Midbrain (tissue), 1 donor: ENCODE measurements at places on chromosomes 2 and 18.

- DNase-seq, result no peak
These were observed 564.7 kb downstream of the TNS1 start for GRCh38 chr2:217438136-217438535.

GRCh38 chr2:120736624-120737339 is 1.1 kb downstream of the GLI2 start:
- DNase-seq, result peak; percentile 42

- DNase-seq, result no peak
These were observed 26.8 kb upstream of the PNPT1 start for GRCh38 chr2:55720417-55720816.

GRCh38 chr2:55761526-55761925 is 67.9 kb upstream of the PNPT1 start:
- DNase-seq, result no peak

GRCh38 chr2:27102329-27102728 is 15.8 kb downstream of the KHK start:
- DNase-seq, result no peak

- DNase-seq, result no peak
These were observed 25.9 kb downstream of the GREB1 start for GRCh38 chr2:11559786-11560155.

GRCh38 chr2:144516411-144516980 is 3.4 kb downstream of the ZEB2 start:
- DNase-seq, result no peak

- no peak for DNase-seq
These were observed 277.3 kb downstream of the LRATD1 start for GRCh38 chr2:14909795-14910194.

GRCh38 chr2:218671097-218671653 is 627 bp downstream of the RNF25 start:
- DNase-seq, result no peak

GRCh38 chr2:4715065-4715464 is 977.1 kb upstream of the SOX11 start:
- no peak for DNase-seq

DNA sequence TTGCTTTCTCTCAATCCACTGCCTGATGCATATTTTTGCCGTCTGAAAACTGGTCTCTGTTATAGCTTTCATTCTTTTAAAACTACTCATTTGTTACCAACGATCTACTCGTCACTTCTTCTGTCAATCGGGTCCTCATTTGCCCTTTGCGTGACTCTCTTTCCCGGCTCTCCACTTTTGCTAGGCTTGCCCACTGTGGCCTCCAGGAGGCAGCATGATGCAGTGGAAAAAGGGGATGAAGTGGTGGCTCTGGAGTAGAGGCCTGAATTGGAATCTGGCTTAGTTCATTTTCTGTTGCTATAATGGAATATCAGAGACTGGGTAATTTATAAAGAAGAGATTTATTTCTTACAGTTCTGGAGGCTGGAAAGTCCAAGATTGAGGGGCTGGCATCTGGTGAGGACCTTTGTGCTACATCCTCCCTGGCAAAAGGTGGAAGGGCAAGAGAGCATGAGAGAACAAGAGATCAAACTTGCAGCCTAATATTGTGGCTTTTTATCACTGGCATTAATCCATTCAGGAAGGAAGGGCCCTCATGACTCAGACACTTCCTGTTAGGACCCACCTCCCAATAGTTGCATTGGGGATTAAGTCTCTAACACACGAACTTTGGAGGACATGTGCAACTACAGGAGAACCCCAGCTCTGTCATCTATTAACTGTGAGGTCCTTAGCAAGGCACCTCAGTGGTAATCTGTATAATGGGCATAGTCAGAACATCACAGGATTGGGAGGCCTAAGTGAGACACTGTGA is 15.4 kb downstream of the GDF7 start:
- DNase-seq, result no peak

DNA sequence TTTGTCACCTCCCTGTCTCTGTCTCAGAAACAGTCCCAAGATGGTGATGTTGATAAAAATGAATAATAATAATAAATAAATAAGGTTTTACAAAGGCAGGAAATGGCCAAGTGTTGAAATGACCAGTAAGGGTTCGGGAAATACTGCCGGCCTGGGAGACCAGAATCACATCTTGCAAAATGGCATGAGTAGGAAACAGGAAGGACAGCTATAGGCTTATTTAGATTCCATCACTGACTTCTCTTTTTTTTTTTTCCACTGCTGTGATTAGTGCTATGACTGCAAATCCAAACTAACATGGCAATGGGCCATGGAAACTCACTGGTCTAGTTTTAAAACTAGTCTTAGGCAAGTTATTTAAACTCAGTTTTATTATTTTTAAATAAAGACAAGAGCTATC is 60.6 kb downstream of the SCN1A start:
- DNase-seq, result no peak

GRCh38 chr18:777021-777420 is 35.0 kb downstream of the YES1 start:
- DNase-seq, result no peak

- DNase-seq, result peak; percentile 88
These were observed 246.3 kb upstream of the MYT1L start for GRCh38 chr2:2577407-2577831.

DNA sequence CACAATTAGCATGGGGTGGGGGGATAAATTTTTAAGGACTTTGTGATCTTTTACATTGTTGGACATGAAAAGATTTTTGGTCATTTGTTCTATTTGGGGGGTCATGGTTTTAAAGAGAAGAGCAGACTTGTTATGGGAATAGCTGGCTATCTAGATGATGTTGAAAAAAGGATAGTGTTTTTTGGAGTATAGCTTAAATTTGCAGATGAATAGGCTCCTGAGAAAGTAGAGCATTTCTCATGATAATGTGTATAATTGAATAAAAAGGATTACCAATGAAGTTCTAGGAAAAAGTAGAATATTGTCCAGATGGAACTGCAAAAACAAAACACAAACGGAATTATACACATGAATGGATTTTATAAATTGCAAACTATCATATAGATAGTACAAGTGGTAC is 186.3 kb downstream of the GPD2 start:
- DNase-seq, result no peak

GRCh38 chr2:168365094-168365621 is 90.9 kb upstream of the CERS6 start:
- DNase-seq, result no peak

GRCh38 chr2:49796266-49796665 is 642.0 kb upstream of the FSHR start:
- no peak for DNase-seq

DNA sequence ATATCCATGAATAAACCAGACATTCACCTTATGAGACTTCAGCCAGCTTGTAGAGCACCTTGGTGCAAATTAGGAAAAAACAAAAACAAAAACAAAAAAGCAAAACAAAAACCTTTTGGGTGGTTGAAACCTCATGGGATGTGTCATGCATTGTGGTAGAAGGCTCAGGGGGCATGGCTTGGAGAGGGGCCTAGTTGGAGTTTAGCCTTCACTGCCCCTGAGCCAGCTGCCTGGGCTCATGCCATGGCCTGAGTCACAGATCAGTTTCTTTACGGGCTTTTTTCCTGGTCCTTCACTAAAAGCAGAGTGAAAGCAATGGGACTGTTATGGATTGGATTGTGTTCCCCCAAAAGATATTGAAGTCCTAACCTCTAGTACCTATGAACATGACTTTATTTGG is 22.0 kb upstream of the DAPL1 start:
- DNase-seq, result peak; percentile 20

DNA sequence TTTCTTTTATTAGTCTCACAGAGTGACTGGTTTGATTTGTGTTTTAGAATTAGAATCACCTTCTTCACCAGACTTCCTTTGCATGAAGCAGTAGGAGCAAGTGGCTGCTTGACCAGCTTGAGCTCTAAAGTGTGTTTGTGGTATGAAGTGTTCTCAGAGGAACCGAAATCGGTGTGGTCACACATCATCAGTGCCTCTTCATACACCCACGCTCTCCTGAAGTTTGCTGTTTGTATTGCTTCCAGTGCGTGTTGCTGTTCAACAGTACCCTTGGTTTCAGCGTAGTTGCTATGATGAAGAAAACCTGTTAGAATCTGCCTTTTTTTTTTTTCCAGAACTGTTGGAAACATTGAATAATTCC is 77.9 kb downstream of the LIMS1 start:
- no peak for DNase-seq

DNA sequence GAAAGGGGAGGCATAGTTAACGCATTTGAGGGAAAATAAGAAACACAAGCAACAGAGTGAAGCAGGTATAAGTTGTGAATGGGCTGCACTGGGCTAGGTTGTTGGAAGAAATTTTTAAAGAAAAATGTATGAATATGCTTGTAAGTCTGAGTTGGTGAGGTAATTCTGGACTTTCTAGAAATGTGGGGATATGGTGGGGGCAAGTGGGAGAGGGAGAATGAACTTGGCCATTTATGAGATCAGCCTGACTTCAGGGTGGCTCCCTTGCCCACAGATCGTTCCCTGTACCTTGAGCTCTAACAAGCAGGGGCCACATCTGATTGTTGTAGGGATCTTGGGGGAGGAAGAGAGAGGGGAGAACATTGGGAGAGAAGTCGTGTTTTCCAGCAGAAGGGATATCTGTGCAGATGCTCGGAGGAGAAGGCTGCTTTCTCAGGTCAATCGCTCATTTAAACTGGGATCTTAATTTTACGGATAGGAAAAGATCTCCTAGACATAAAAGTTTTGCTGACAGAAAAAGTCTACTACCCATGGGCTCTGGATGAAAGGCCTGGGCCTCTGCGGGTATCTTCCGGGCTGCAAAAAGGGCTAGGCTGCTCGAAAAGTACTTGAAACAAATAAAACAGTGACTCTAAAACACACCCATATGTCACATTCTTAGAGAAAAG is 42.5 kb upstream of the FZD5 start:
- no peak for DNase-seq

DNA sequence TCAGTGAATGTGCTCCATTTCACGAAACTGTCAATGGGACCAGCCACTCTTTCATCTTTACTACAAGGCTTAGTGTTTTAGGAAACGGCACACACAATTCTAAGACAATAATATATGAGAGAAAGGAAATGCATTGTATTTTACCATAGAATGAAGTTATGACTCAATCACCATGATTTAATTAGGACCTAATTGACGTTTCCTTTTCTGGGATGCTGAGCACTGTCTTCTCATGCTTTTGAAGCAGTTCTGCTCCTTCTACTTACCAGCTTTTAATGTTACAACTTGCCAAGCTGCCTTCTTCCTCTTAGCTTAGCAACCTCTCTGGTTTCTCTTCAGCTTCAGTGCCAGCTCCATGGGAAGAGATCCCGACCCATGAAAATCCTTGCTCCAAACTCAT is 94.3 kb upstream of the SERPINE2 start:
- DNase-seq, result no peak

- DNase-seq, result no peak
These were observed 268.8 kb downstream of the CYP26B1 start for GRCh38 chr2:71878626-71879508.
